T-helper 17 cell (primary cell): ENCODE measurements at places on chromosomes 7 and 10.

DNA sequence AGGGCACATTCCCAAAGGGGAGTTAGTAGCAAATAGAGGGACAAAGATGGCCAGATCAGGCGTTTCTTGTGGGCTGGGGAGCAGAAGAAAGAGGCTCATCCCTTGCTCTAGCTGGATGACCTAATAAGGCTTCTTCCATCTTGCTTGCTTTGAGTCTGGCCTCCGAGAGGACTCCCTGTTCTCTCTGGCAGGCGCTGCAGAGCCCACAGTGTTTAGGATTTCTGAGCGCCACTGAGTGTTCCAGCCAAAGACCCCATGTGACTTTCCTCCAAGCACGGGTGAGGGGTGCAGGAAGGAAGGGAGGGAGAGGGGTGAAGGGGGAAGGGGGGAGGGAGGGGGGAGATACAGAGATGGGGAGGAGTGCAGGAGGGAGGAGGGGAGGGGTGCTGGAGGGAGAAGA lies 203.8 kb upstream of the SVIL start:
- DNase-seq = no peak

DNA sequence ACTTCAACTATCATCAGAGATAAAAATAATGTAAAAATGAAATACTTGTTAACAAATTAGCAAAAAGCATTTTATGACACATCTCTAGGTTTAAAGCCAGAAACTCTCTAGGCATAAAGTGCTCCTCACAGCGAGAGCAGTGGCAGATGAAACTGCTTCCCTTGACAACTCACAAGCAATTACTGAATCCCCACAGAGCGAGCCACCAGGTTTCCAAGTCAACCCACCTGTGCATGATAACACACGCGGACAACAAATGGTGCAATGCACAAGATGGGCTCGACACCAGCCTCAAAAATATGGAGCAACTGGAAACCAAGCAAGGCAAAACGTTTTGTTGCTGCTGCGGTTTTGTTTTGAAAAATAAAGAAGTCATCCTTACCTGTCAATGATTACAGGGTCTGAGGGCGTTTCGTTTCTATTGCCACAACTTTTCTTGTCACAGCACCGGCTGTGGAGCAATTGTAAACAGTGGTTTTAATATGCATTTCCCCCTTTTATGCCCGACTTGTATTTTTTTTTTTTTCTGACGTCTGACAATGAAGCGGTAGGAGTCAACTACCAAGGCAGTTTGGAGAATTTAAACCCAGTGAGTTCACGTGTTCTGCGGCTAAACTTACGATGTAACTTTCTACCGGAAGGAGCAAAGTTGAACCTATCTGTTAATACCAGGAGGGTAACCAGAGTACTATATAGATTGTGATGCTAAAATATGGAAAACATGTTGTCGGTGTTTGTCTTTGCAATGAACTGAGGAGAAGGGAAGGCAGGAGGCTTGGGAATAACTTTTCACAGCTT lies 7.0 kb downstream of the EBF3 start:
- no peak for DNase-seq

DNA sequence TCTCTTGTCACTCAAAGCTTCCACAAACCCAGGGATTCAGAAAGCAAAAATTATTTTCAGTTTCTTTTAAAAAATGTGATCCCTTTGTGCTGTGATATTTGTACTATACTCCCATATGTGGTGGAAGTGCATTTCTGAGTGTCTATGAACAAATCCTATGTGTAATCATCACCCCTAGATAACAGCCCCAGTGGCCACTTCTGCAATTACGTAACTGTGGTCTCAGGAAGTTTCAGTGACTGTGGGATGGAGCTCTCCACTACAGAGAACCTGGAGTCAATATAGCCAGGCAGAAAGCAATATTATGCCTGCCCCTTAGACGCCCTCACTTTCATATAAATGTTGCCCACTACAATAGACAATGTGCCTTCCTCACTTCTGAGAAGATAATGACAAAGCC lies 1101.7 kb upstream of the GHITM start:
- DNase-seq = no peak

- DNase-seq = no peak
Observed at GRCh38 chr10:126511917-126512479, 123.7 kb upstream of the ADAM12 start.

DNA sequence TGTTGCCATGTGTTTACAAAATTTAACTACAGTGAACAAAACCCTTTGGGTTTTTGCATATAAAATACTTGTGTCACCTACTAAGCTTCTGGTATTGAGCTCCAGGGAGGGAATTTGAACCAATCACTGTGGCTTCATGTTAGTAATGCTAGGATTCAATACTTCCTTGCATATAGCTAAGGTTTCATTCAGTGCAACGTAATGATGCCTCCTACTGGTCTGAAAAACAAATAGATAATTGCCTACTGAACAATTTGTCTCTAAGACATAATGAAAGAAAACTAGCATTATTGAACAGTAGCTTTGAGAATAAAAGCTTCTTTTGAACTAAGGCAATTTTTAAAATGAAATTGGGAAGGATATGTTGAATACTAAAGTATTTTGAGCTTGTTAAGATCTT lies 244.4 kb downstream of the ZWINT start:
- DNase-seq = no peak

DNA sequence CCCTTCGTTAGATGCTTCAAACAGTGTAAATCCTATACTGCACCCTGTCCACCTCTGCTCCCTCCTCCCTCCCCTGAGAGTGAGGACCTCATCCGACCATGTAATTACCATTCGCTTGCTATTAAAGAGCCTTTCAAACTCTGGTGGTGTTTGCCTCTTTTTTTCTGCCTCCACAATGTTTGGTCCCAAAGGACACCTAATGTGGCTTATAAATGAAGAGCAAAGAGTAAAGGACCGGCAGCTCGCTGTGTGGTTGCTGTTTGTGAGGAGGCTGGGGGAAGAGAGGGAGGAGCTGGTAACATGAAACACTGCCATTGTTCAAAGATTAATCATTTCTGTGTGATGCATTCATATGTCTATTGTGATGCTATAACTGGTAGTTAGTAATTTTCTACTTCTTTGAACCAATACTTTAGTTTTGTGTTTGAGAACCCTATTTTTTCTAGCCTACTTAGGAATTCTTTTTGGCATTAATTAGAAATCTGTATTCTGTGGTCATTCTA lies 27.9 kb downstream of the MTURN start:
- DNase-seq = no peak

- DNase-seq = no peak
Observed at GRCh38 chr10:69728335-69728870, 73.3 kb upstream of the COL13A1 start.

GRCh38 chr7:3358991-3359390 lies 57.9 kb downstream of the SDK1 start:
- no peak for DNase-seq

- DNase-seq = no peak
Observed at GRCh38 chr7:1351881-1352625, 107.2 kb downstream of the MICALL2 start.

DNA sequence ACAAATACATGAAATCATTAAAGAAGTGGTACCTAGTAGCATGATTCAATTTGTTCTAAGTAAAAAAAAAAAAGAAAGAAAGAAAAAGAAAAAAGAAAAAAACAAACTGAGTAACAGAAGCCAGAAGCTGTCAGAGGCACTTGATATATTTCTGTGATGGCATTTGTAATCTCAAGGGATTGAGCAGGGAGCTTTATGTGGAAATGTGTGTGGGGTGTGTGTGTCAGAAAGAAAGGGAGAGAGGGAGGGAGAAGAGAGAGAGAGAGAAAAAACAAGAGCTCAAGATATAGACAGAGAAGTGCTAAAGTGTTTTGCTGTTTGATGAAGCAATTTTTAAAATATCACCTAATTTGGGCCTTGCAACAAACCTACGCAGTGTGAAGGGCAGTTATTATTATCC lies 357.6 kb upstream of the PCDH15 start:
- no peak for DNase-seq

- no peak for DNase-seq
Observed at GRCh38 chr10:71290331-71290730, 28.7 kb upstream of the SLC29A3 start.

GRCh38 chr7:47080816-47081215 lies 501.1 kb downstream of the TNS3 start:
- DNase-seq = no peak

GRCh38 chr7:75921479-75921878 lies 6.5 kb downstream of the POR start:
- no peak for DNase-seq

DNA sequence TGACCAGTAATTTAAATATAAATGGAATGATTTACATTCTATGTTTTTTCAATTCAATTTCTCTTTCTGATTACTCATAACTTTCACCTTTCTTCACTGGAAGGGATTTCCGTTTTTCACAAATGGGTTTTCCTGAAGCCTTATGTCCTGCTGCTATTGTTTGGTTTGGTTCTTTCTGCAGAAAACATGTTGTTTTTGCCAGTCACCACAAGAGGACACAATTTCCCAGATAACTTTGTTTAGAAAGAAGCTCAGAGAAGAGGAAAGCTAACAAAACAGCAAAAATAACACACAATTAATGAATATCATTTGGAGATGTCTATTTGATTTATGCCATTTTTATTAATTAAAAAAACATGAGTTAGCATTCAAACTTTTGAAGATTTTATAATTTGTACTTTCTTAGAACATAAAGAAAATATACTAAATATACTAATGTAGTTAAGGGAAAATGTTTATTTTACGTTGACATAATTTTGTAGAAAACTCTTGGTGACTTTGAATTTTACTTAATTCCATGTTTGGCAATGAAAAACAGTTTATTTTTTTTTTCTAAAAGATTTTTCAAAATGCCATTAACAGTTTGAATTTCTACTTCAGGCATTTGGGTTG lies 4.6 kb upstream of the TWIST1 start:
- no peak for DNase-seq

- DNase-seq = no peak
Observed at GRCh38 chr7:27197137-27198042, 2.5 kb downstream of the HOXA13 start.

GRCh38 chr7:104982308-104983075 lies 31.5 kb upstream of the KMT2E start:
- DNase-seq = no peak

DNA sequence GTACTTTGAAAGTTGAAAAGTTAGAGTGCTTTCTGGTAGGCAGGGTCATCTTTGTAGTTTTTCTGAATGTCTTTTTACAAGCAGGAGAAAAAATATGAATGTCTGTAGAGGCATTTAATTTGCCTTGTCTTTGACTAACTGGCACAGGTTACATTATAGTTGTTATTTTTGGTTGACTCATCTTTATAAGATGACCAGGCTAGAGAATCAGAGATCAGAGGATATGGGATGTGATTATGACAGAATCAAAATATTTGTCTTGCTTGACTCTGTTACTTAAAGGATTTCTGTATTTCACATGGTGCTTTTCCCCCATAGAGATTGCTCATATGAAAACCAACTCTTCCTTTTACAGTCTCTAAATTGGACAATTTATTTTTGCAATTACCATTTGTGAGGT lies 2.4 kb downstream of the ZMYND11 start:
- DNase-seq = no peak

GRCh38 chr7:33558549-33559323 lies 346.6 kb upstream of the BMPER start:
- DNase-seq = no peak
